ENCODE measurements at places on chromosomes 1 and 21. TPM values are rescaled to one million over a fixed set of nuclear protein-coding genes. Genes with fewer than 3 reads are reported as not detected.

The SELENBP1 gene
- total RNA-seq = 5.7 TPM

The GJB3 gene
- total RNA-seq = 6.3 TPM

The LCE1E gene
- total RNA-seq = not detected

The COL8A2 gene
- 0.12 TPM for total RNA-seq

The OR10K2 gene
- not detected for total RNA-seq

The HSPB7 gene
- total RNA-seq = not detected

The CSDE1 gene
- total RNA-seq = 135 TPM

The DDR2 gene
- 0.35 TPM for total RNA-seq

The CDK18 gene
- 1.3 TPM for total RNA-seq

The ATP1A4 gene
- total RNA-seq = not detected

The CRYZL1 gene
- 10.2 TPM for total RNA-seq

The RIMKLA gene
- 1.1 TPM for total RNA-seq

The FCRL6 gene
- not detected for total RNA-seq
